Esophagus squamous epithelium (tissue), 5 donors: ENCODE measurements at places on chromosomes 16 and 17. TPM values are rescaled to one million over a fixed set of nuclear protein-coding genes. Genes with fewer than 3 reads are reported as not detected.

DNA sequence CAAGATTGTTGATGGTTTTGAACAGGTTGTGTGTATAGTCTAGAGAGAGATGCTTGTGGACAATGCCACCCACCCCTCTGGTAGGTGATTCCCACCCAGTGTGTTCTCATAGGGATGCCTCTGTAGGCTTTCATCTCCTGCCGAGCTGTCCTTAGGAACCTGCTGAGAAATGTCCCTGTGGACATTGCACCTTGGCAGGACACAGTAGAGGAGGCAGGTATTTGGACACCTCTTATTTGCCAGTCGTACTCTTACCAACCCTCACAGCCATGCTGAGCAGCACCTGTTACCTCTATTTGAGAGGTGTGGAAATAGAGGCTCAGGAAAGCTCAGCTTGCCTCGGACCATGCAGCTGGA lies 33.2 kb downstream of the EPN2 start:
- DNase-seq: no peak

Gene TP53TG3C
- total RNA-seq: not detected

Gene OR3A2
- total RNA-seq: not detected

- DNase-seq: no peak
Observed at GRCh38 chr17:15087946-15088345, 177.2 kb downstream of the PMP22 start.

DNA sequence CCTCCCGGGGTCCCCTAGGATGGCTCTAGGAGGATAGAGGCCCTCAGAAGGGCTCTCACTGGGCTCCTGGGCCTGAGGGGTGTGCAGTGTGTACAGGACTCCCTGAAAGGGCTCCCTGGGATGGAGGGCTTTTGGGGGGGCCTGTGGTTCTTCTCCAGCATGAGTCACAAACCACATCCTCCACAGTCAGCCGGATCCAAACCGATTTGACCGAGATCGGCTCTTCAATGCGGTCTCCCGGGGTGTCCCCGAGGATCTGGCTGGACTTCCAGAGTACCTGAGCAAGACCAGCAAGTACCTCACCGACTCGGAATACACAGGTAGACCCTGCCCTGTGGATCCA lies 4.5 kb downstream of the TRPV2 start:
- no peak for DNase-seq

GRCh38 chr17:56449176-56449575 lies 144.3 kb upstream of the NOG start:
- no peak for DNase-seq

DNA sequence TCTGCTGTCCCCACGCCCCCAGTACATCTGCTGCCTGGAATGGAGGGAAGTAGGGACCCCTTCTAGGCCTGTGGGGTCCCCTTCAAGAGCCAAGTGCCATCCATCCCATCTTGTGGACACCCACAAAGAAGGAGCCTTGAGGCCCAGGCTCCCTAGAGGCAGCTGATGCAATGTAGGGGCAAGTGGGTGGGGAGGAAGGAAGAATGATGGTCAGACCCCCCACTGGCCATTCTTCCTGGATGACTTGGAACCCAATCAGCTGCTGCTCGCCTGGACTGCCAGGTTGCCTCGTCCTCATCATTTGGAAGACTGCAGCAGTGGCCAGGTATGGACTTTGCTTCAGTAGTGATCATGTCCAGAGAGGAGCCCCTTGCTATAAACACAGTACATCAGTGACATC lies 48.9 kb downstream of the SMPD3 start:
- DNase-seq: no peak

Gene JMJD8
- total RNA-seq: 70.7 TPM

- DNase-seq: no peak
Observed at GRCh38 chr16:30075503-30076275, at the start of gene PPP4C. PPP4C (plus strand) TSS chr16:30075994; CDS start chr16:30076378, 384 bp downstream.

Gene OR1D5
- not detected for total RNA-seq

Gene GP1BA
- total RNA-seq: not detected

Gene HNF1B
- not detected for total RNA-seq

Gene FOXF1
- total RNA-seq: 0.76 TPM

DNA sequence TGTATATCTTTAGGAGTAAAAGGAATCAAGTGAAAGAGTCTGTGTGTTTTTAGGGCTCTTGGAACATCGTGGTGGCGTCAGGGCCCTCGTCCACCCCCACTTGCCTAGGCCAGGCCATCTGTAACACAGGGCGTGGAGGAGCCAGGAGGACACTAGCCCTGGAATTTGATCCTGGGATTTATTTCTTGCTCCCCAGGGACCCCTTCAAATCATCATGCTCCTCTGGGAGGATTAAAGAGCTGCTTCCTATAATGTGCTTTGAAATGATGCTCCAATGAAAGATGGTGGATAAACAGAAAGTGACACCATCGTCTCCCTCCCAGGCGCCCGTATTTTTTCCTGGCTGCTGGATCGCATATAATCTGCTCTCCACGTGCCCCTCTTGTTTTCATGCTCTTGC lies 113.3 kb downstream of the AATF start:
- DNase-seq: no peak

Gene SLC12A3
- not detected for total RNA-seq

Gene CIBAR2
- total RNA-seq: not detected

- DNase-seq: no peak
Observed at GRCh38 chr17:38317081-38317480, 20.1 kb downstream of the MRPL45 start.

Gene PYDC1
- not detected for total RNA-seq

DNA sequence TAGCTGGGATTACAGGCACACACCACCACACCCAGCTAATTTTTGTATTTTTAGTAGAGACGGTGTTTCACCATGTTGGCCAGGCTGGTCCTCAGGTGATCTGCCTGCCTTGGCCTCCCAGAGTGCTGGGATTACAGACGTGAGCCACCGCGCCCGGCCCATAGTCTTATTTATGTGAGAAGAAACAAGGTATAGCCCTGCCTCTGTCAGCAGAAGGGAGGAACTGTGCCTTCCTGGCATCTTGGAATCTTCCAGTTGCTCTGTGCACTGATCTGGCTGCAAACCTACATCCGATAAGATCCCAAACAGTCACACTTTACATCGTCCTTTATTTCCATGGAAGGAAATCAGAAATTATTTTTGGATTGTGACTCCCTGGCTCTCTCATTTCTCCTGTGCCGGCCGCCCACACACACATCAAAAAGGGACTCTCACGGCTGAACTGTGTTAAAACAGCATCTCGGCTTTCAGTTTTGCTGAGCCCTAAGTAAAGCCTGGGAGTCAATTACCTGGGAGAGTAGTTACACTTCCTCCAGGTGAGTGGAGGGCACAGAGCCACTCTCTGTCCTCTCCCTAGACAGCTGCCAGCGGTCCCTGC lies 23.3 kb downstream of the WIPI1 start:
- no peak for DNase-seq

Gene HOXB6
- total RNA-seq: not detected

Gene WWP2
- total RNA-seq: 23.4 TPM

DNA sequence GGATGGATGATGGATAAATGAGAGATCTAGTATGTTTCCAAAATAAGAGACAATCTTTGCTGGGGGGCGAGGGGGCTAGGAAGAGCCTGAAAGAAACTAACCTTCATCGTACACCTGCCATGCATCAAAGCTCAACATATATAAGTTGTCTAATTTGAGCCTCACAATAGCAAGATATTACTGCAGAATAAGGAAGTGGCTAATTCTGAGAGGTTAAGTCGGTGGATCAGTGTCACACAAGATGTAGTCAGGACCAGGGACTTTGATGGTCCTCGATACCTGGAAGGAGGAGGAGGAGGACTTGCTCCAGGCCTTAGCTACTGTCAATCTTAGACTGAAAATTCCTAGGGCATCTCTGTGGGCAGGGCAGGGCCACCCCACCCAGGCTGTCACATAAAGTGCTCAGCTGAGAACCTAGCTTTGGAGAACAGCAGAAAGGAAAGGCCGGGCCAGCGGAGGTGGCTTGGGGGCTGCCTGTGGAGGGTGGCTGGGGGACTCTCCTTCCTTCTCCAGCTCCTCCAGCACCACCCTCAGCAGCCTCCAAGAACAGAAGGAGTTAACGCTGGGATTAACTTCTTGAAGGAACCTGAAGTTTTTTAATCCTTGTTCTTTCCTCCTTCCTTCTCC lies 460 bp upstream of the SLC13A2 start:
- no peak for DNase-seq

Gene HOXB5
- total RNA-seq: not detected

- DNase-seq: no peak
Observed at GRCh38 chr17:74777901-74778515, 1.9 kb upstream of the NAT9 start.

- DNase-seq: no peak
Observed at GRCh38 chr16:397135-397661, at the start of gene NME4. NME4 (plus strand) TSS chr16:397199; CDS start chr16:397223, 24 bp downstream.

DNA sequence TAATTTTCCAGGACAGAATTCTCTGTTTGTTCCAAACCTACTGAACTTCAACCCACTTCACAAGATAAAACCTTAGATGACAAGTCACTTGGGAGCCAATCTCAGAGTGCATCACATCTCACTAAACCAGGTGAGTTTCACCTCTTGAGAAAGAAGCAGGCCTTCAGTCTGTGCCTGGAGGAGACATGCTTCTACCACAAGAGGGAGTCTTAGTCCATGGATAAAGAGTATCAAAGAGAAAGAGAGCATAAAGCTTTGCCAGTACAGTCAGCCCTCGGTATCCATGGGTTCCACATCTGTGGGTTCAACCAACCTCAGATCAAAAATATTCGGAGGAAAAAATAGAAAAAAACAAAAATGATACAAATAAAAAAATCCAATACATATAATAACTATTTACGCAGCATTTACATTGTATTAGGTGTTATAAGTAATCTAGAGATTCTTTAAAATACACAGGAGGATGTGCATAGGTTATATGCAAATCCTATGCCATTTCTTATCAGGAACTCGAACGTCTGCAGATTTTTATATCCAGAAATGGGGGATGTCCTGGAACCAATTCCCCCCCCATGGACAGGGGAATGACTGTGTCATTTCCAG lies 37.7 kb downstream of the DUSP14 start:
- DNase-seq: no peak

DNA sequence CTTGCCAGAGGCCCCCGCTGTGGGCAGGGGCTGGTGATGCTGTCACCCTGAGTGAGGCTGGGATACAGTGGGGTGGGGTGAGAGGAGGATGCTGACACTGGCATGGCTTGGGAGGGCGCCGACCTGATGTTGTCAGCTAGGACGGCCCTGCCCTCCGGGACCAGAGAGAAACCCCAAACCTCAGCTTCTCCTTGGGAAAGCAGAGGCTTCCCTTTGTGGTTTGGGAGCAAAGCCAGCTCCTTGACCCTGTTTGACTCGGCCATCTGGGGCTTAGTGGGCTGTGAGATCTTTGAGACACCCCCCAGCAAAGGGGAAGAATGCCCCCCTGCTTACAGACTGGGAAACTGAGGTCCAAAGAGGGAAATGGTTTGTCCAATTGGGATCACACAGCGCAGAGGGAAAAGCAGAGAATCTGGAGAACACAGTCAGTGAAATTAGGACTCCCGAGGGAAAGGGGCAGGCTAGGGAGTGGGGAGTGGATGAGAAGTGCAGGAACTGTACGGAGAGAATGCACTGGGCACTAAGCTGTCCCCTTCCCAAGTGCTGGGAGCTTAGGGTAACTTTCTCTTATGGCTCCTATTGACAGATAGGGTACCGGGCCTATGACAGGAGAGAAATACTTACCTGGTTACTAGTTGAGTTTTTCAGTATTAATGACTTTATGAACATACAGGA lies 40.7 kb upstream of the DLX4 start:
- no peak for DNase-seq

Gene TUBB3
- total RNA-seq: 9.6 TPM

GRCh38 chr17:63292421-63292820 lies 153.7 kb downstream of the CYB561 start:
- DNase-seq: no peak

Gene SDK2
- total RNA-seq: 1.7 TPM

Gene BEAN1
- 0.76 TPM for total RNA-seq

Gene FBF1
- total RNA-seq: 18.3 TPM

DNA sequence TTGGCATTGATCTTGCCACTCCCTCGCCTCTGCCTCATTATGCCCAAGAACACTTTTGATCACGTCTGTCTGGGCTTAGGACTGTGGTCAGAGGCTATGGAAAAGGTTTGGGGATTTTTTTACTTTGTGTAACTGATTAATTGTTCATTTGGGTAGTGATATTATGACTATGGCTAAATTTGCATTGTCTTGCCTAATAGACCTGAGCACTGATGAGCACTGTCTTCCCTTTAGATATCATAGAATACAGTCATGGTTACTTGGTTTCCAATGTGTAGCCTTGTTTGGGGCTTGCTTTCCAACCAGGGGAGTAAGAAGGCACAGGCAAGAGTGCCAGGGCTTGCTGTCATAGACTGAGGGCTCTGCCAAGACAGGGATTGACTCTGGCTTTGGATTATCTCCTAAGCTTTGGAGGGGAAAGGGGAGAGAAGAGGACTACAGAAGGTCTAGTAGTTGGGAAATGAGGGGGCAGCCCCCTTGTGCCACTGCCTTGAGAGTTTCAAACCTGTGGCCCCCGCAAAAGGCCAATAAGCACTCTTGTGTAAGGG lies 13.7 kb downstream of the LIMD2 start:
- DNase-seq: no peak

- no peak for DNase-seq
Observed at GRCh38 chr16:9099131-9099625, 7.7 kb downstream of the HAPSTR1 start.

DNA sequence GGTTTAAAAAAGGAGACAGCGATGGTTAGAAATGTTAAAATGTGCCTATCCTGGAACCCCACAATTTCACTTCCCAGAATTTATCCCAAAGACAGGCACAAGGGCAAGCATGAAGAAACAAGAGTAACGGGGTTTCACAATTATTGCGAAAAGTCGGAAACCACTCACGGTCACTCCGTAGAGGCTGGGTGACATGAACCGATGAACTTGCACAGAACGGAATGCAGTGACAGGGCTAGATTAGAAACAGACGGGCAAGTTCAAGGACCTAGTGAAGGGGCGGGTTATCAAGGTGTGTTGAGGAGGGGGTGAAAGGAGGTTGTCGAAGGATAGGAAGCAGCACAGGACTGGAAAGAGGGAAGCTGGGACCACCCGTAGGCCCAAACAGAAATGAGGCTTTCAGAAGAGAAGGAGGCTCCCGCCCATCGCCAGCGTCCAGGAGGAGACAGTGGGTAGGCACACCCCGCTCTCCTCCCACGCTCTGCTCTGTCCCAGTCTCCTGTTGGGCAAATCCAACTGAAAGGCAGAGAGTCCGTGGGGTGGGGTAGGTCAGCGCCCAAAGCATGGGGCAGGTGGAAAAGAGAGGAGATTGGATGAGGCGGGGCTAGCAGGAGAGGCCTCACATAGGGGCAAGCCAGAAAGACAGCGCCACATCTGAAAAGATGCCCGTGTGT lies 47.4 kb upstream of the JPH3 start:
- DNase-seq: no peak

DNA sequence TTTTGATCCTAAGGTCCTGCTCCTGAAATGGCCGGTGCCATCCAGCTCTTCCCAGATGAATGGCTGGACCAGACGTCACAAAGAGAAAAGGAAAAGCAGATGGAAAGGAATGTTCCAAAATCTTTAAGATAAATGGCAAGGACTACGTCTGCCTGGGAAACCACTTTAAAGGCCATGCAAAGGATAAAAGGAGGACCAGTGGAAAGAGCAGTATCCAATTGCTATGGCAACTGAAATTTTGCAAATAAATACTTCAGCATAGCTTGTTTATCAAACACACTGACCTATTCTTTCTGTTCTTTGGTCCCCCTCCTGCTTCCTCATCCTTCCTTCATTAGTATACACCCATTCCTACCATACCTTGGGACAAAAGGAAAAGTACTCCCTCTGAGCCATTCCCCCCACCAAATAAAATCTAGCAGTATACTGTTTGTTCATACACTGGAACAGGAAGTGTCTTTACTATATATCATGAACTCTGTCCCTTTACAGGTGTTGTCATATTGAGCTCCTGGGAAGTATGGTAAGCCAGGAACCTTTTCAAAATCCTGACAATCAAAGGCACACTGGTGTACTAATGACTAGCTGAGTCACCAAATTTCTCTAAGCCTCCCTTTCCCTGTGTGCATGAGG lies 37.2 kb upstream of the NUFIP2 start:
- no peak for DNase-seq
